Anterior cingulate cortex (tissue), 58 donors: ENCODE measurements at places on chromosomes 1 and 21.

DNA sequence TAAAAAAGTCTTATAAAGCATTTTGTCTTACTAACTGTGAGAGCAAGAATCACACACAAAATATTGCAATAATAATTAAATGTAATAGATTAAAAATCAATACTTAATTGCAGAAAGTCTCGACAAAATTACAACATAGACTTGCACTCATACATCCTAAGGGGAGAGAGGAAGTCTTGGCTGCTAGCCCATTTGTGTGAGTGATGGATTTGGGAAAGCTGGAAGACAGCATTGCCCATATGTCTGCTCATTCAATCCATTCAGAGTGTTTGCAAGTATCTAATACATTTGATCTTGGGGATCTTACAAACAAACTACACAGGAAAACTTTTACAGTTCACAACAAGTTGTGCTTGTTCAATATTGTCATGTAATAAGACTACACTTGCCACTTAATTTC lies 140.5 kb downstream of the COL11A1 start:
- DNase-seq = no peak

- no peak for DNase-seq
These were observed 15.9 kb downstream of the WNT3A start for GRCh38 chr1:228022571-228023293.

DNA sequence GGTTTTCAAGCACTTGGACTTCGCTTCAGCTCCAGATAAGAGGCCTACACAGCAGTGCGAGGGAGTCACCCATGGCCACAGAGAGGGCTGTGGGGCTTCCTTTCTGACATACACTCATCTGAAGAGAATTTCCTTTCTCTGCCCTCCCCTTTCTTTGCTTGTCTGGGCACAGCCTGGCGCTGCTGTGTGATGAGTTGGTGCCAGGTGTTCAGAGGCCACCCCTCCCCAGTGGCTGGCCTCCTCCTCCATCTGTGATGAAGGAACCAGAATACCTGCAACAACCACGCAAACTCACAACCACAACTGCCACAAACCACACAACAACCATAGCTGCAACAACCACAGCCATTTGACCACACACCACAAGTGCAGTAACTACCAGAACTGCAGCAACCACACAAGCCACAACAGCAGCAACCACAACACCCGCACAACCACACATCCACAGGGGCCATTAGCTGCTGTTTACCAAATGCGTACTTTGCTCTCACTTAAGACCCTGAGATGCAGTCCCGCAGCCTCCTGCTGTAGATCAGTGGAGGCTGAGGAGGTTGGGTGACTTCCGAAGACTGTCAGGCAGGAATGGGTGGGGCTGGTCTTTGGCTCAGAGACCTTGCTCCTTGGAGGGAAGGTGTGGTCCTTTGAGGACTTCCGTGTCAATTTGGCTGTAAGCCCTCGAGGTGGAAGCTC lies 71.1 kb downstream of the IER5 start:
- no peak for DNase-seq

- DNase-seq = no peak
These were observed 9.9 kb upstream of the C1QA start for GRCh38 chr1:22626237-22627157.

DNA sequence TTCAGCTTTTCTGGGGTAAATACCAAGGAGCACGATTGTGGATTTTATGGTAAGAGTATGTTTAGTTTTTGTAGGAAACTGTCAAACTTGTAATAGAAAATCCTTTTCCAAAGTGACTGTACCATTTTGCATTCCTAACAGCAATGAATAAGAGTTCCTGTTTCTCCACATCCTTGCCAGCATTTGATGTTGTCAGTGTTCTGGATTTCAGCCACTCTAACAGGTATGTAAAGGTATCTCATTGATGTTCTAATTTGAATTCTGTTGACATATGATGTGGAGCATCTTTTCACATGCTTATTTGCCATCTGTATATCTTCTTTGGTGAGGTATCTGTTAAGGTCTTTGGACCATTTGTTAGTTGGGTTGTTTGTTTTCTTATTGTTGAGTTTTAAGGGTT lies 50.3 kb upstream of the RGS2 start:
- DNase-seq = no peak

DNA sequence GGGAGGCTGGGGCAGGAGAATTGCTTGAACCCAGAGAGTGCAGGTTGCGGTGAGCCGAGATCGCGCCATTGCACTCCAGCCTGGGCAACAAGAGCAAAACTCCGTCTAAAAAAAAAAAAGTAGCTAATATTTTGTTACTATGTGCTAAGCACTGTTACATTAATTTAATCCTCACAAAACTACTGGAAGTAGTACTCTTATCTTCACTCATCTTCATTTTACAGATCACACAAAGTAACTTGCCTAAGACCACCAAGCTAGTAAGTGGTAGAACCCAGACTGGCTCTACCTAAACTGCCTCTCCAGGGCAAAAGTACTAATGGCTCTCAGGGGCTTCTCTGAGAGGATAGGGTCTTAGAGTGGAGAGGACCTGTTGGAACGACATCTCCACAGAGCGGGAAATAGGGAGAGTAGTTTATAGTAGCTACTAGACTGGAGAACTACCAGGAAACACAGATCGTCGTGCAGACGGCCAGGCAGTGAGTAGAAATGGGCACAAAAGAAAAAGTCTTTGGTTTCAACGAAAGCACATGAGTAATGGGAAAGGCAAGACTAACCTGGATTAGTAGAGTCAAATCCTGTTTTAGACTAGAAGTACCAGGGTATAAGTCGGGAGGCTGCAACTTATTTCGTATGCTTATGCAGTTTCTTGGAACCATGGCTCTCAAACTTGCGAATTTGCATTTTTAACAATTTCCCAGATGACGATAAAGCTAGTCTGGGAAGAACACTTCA lies 1.4 kb downstream of the CLCC1 start:
- DNase-seq = no peak

GRCh38 chr1:6519491-6519934 lies 28.0 kb upstream of the PLEKHG5 start:
- no peak for DNase-seq

- no peak for DNase-seq
These were observed 139.6 kb downstream of the TOMM20 start for GRCh38 chr1:234989019-234989418.

DNA sequence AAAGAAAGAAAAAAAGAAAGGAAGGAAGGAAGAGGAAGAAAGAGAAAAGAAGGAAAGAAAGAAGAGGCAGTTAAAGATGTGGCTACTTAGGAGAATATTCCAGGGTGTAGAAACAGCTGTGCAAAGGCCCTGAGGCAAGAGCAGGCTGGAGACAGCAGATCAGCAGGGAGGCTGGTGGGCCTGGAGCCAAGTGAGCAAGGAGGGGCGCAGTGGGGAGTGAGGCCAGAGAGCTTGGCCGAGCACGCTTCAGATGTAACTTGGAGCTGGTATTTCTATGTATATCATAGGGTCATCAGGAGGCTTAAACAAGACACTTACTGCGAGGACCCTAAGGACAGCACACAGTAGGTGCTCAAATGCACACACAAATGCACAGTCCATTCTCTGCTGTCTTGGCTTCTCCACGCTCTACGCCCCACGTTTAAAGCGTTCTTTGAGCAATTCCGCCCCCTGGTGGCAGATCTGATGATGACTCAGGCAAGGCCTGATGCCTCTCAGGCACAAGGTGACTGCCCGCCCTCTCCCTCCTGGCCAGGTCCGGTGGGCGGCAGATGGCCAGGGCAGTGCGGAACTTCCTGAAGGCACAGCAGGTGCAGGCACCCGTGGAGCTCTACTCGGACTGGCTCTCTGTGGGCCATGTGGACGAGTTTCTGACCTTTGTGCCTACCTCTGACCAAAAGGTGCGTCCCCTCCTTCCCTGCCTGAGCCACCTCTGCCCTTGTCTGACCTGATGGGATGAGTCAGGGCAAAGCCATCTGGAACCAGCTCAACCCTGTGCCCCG lies 11.9 kb upstream of the PADI3 start:
- peak; percentile 65 for DNase-seq

- DNase-seq = no peak
These were observed 108.2 kb downstream of the CLEC20A start for GRCh38 chr1:178388418-178389145.

- no peak for DNase-seq
These were observed 49.0 kb upstream of the ACOT11 start for GRCh38 chr1:54499097-54499359.
